Sciatic nerve (tissue), 2 donors: ENCODE measurements at places on chromosomes 4 and X.

DNA sequence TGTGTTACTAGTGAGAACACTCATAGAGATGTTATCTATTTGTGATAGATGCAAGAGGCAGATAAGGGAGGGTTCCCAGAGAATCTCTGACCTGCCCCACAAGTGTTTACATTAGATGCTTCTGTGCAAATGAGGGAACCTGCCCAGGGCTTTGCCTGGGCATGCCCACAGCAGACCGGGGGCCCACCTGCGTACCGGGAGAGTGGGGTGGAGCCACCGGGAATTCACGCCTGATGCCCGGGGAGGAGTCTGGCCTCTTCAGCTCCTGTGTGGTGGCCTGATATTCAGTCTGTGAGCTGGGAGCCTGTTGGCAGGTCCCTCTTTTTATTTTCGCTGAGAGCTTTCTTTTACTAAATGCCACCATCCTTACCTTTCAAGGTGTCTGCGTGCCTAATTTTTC is 155.7 kb downstream of the SNCA start:
- no peak for DNase-seq

DNA sequence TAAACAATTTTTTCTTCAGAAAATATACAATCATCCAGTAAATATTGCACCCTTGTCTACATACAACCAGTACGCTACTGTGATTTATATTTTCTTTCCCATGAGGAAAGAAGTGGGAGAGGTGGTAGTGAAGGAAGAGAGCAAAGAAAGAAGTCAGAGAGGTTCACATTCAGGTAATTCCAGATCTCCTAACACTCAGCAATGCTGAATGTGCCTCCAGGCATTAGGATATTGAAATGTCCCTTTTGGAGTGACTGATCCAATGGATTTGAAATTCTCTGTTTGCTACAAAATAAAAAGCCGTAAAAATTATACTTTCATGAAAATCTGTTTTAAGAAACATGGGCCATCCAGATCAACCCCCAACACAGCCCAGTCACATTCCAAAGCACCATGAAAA is 211.9 kb upstream of the NR3C2 start:
- no peak for DNase-seq

GRCh38 chr4:147683188-147683591 is 773 bp downstream of the PRMT9 start:
- no peak for DNase-seq

DNA sequence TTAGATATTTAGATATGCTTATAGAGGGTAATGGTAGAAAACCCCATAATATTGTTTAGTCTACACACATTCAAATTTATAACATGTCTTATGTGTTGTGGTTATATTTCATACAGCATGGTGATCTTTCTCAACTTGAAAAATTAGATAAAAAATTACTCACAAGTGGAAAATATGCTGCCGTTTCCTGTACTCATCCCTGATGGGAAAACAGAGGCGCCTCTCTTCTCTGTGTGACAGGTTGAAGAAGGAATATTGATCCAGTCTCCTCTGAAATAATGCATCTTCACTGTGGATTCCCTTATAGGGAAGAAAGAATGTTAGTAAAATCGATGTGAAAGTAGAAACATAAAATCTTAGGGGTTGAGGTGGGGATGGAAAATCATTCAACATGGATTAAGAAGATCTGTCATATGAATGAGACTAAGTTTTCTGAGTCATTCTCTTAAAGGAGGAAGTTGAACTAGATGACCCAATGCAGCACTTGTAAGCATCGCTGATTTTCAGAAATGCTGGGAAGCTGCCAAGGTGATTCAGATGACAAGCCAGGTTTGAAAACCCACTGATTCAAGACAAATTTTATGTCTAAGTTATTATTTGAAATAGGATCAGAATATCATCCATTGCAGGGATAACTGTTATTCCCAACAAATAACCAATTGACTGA is 70.7 kb downstream of the ANKRD50 start:
- no peak for DNase-seq

DNA sequence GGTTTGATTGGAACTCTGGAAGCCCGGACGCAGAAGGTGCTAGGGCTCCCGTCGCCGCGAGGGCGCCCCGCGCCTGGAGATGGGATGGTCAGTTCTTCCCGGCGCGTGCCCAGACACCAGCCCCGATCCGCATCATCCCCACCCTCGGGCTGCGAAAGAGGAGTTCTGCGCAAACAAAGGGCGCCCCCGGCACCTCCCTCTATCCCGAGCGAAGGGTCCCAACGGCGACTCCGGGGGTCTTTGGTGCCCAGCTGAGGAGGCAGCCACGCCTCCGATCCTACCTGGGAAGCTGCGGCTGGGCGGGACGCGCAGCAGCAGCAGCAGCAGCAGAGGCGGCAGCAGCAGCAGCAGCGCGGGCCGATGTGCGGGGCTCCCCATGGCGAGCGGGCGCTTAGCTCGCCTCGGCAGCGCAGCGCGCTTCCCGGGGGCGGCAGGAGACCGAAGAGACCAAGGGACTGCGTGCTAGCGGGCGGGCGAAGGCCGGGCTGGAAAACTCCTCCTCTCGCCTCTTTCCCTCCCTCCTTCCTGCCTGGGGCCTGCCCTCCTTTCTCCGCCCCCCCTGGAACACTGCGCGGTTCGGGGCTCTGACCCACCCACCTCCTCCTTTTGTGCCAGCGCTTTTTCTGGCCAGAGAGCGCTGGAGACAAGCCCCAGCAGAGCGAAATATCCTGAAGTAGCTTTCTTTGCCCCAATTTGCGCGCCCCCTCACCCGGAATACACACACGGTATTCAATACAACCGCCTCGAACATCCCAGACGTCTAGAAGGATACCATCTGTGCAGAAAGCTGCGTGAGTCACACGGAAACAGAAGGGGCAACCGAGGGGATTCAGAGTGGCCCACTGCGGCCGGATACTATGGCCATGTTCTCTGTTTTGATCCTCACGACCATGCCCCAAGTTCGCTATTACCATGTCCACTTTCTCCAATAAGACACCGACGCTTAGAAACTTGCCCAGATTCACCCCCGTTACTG is at the start of gene SRPX:
TSS of gene SRPX (minus strand) at position 457 of the 976 bp plus-strand sequence. CDS start at position 378, 79 bp downstream.
- peak; percentile 65 for DNase-seq

GRCh38 chr4:3041192-3042142 is 32.9 kb downstream of the HTT-AS start:
- DNase-seq, result peak; percentile 68

DNA sequence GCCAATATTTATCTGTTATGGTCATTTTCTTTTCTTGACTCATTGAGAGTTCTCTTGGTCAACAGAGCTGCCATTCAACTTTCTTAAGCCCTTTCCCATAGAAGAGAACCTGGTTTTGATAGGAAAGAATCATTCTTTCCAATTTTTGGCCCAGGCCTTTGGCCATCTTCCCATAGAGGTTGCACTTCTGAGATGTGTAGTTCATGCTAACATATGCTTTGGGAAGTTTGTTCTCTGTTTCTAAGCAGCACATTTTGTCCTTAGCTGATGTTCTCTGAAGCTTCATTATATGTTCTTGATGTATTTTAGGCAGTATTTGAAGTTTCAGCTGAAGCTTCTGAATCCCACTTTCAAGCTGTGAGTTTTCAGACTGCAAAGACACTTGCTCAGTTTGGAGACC is 161.1 kb downstream of the VEGFC start:
- DNase-seq, result no peak

DNA sequence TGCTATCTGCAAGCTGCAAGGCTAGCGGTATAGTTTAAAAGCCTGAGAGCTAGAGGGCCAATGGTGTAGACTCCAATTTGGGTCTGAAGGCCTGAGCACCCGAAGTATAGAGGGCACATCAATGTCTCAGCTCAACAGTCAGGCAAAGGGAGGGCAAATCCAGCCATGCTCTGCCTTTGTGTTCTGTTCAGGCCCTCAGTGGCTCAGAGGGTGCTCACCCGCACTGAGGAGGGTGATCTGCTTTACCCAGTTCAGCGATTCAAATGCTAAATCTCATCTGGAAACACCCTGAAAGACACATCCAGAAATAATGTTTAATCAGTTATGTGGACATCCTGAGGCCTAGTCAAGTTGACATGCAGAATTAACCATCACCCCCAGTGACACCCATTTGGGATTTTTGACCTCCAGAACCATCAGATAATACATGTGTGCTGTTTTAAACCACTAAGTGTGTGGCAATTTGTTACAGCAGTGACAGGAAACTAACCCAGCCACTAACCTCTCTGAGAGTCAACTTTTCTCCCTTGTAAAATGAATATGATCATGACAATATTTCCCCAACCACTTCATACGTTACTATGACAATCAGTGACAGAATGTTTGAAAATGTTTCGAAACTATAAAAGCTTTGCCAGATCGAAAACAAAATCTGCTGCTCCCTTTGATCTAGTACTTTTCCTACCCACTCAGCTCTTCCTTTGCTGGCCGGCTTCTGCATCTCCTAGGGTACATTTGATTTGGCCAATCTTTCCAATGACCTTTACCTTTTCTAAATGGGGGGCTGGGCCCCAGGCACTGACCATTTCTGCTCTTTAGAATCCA is 8.4 kb upstream of the TBL1X start:
- DNase-seq, result no peak

DNA sequence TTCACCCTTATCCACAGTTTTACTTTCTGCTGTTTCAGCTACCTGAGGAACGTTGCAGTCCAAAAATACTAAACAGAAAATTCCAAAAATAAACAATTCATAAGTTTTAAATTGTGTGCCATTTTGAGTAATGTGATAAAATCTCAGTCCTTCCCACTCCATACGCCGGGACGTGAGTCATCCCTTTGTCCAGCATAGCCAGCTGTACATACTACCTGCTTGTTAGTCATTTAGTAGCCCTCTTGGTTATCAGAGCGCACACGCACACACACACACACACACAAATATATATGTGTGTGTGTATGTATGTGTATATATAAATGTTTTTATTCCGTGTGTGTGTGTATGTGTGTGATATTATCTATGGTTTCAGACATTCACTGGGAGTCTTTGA is 4.8 kb upstream of the CCSER1 start:
- DNase-seq, result no peak

- DNase-seq, result no peak
These were observed 26.9 kb downstream of the HOPX start for GRCh38 chr4:56654238-56654632.

- DNase-seq, result no peak
These were observed 49.9 kb downstream of the PCDH7 start for GRCh38 chr4:30770049-30770549.

DNA sequence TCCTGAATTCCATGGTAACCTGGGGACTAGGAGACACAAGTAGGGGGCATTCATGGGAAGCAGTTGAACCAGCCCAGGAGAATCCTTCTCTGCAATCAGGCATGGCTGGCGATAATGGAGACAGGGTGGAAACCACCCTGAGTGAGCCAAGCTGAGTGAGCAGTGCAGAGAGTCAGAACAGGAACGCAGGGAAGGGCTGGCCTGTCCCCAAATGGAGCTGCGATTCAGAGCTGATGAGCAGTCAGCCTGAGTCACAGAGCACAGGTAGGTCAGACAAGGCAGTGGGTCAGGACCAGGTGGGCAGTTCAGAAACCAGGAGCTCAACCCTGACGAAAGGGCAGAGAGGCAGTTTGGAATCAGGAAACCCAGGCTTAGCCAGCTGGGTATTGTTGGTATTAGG is 129.0 kb downstream of the BTC start:
- no peak for DNase-seq

GRCh38 chr4:183398298-183399125 is 45.9 kb upstream of the CDKN2AIP start:
- DNase-seq, result peak; percentile 80

- no peak for DNase-seq
These were observed 222.6 kb downstream of the ENOX2 start for GRCh38 chrX:130680164-130681035.

DNA sequence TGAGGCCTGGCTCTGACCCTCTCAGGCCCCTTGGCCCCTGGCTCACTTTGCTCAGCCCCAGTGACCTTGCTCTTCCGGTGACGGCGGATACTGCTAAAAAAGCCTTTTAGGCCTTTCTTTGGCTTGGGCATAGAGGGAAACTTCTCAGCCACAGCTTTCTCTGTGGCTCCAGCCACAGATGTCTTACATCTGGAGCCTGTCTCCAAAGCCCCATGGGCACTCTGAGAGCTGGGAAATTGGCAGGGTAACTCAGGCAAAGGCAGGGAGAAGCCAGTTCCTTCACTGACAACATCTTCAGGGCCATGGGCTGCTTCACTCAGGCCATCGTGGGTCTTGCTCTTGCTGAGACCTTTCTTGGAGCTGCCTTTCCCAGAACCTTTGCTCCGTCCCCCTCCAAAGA is 12.8 kb downstream of the AMER1 start:
- DNase-seq, result no peak

GRCh38 chr4:27789773-27790172 is 929.1 kb downstream of the STIM2 start:
- DNase-seq, result no peak

GRCh38 chr4:68905598-68905938 is 46.0 kb downstream of the UGT2A3 start:
- DNase-seq, result no peak

DNA sequence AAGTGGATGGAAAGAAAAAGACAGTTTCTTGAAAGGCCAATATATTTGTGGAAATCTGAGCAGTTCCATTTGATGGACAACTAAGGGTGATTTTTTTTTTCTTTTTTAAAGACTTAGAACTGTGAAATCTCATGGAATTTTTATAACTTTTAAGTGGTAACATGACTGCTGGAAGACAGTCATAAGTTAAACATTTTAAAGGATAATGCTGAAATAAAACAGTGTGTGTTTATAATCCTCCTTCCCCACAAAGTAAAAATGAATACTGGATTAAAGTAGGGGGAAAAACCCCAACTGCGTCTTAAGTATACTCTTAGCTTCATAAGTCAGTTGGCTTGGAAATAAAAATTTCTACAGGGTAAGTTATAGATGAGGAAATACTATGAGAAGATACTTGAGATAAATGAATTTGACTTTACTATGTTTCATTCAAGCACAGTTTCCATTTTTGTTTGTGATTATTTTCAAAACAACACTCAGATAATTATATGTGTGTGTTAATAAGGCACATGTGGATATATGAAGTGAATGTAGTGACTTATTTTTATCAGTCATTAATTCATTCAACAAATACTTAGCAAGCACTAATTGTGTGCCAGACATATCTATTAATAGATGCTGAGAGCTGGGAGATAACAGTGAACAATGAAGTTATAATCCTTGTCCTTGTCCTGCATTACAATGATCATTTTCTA is 129.2 kb upstream of the ETNPPL start:
- no peak for DNase-seq

DNA sequence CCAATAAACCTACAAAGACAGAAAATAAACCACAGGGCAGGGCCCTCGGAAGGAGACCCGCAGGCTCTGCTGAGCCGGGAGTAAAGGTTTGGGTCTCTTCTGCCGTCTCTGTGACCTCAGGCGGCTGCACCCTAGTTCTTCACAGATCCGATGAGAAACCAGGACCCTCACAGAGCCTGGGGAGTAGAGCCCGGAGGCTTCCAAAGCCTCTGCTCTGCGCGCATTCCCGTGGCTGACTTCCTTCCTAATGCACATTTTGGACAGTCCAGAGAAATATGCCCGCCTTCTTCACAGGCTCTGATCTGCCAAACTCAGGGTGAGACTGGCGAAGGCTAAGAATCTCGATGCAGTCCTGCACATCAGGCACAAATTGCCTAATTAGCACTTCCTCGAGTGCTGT is 245.5 kb downstream of the EVC2 start:
- DNase-seq, result no peak

- no peak for DNase-seq
These were observed 200.7 kb downstream of the CRLF2 start for GRCh38 chrX:1011691-1012283.

- no peak for DNase-seq
These were observed 1.6 kb upstream of the ASB5 start for GRCh38 chr4:176270669-176271068.
